ENCODE measurements at places on chromosomes 16 and 17.

GRCh38 chr17:50052241-50052796, 3.6 kb upstream of the ITGA3 start:
- no peak for DNase-seq

DNA sequence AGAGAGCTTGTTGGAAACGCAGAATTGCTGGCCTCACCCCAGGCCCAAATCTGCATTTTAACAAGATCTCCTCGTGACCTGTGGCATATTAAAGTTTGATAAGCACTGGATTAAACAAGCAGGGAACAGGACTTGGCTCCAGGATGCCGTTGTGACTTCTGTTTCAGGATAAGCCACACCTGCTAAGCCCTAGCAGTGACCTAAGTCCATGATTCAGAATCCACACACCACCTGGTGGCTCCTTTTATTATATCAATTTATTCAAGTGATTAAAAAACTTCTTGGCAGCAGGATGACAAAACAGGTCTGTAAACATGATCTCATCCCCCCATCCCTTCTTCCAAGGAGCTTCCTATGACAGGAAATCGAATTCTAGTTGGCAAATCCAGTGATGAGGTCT, 9.1 kb downstream of the NAGPA start:
- DNase-seq, result no peak

- DNase-seq, result no peak
Observed at GRCh38 chr16:48366165-48367093, 18.8 kb downstream of the SIAH1 start.

DNA sequence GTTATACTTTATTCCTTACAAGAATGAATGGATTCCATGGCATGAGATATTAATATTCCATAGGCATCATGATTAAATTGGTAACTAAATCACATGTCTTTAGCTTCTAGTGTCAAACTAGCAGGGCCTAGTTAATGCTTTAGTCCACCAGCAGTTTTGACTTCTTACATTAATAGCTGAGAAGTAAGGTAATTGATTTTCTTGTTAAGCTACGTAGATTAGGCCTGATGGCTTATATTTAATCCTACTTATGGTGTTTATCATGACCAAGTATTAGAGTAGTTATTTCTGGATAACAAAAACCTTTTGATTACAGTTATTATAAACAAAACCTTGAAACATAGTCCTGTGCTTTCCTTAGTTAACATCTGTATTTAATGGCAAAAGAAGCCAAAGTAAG, 184.5 kb downstream of the TANC2 start:
- no peak for DNase-seq

DNA sequence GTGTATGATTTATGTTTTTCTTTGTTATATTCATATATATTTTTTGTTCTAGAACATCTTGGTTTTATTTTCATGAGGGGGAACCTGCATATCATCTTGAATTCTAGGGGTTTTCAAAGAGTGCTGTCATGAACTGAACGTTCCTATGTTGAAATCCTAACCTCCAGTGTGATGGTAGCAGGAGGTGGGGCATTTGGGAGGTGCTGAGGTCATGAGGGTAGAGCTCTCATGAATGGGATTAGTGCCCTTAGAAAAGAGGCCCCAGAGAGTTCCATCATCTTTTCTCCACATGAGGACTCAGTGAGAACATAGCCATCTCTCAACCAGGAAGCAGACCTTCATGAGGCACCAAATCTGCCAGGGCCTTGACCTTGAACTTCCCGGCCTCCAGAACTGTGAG, 34.6 kb upstream of the CCDC182 start:
- DNase-seq, result no peak

DNA sequence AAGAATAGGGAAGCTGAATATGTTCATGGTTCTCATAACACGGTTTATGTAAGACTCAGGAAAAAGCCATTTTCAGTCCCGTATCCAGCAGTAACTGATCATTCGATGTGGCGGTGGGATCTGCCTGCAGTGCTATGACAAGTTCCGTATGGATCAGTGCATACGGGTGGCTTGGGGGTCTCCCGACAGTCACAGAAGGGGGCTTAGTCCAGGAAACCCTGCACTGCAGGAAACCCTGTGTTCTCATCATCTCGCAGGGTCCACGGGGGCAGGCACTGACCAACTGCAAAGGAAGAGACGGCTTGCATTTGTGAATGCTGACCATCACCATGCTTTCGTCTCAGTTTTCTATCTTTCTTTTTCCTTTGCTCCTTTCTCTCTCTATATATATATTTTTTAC, 7.7 kb downstream of the MTHFSD start:
- DNase-seq, result no peak

DNA sequence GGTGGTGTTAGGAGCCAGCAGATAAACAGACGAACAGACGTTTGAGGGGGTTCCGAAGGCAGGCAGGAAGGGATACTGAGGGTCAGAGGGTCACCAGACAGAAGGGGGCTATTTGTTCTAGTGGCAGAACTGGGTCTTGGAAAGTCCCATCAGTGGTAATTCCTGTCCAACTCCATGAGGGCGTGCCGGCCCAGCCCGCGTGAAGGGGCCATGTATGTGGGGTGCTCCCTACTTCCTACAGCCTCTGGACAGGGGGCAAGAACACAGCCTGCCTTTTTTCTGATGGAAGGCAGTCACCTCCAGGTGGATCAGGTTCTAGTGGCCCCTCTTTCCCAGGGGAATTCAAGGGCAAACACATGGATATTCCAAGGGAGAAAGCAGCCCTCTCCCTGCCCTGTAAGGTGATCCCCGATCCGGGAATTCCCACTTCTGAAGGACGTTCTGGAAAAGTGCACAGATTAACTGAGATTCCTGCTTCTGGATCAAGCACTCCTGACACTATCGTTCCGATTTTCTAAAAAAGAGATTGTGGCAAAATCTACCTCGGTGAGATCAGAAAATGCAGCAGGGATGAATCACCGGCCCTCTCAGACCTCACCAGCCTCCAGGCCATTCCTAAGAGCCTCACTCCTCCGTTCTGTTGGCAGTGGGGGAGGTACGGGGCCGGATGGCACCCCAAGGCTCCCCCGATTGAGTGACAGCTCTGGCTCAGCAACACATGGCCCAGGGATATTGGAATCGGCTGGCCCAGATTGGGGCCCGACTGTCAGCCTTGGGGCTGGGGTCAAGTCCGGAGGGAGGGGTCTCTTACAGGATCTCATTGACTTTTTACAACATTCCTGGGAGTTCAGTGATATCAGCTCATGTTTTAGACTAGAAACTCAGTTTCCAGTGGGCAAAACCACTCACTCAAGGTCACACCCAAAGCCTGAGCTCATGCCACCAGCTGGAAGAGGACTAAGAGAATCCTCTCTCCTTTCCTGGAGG, 12.4 kb downstream of the STX1B start:
- DNase-seq, result no peak

GRCh38 chr17:50638606-50638965, 3.9 kb downstream of the ABCC3 start:
- no peak for DNase-seq

DNA sequence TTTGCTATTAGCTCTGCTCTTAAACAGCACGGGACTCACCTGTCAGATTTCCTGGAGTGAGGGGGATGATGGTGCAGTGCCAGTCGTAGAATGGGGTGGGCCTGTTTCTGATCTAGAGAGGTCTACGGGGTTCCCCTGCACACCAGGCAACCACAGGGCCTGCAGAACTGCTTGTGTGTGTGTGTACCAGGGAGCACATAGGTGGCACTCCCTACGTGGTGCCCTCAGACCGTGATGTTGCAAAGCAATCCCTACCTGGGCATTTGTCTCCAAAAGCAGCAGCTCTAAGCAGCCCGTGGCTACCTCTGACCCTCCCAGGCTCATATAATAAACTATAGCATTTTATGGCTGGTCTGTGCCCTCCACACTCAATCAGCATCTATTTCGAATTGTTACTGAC, 38.5 kb downstream of the MPRIP start:
- DNase-seq, result no peak

DNA sequence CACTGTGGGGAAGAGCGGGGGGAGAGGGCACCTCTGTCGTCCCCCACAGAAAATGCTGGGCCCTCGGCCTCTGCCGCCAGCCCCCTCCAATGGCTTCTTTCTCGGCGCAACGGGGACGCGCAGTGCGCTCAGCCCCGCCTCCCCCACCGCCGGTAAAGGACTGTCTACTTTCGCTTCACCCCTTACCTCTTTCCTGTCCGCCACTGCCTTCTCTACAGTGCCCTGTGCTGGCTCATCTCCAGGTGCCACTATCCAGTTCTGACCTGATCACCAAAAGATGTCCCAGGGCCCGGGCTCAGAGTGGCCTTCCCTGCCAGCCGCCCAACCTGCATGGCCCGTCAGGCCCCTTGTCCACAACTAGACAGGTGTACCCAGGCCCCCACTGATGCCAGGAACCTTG, 7.3 kb downstream of the ENDOV start:
- no peak for DNase-seq

DNA sequence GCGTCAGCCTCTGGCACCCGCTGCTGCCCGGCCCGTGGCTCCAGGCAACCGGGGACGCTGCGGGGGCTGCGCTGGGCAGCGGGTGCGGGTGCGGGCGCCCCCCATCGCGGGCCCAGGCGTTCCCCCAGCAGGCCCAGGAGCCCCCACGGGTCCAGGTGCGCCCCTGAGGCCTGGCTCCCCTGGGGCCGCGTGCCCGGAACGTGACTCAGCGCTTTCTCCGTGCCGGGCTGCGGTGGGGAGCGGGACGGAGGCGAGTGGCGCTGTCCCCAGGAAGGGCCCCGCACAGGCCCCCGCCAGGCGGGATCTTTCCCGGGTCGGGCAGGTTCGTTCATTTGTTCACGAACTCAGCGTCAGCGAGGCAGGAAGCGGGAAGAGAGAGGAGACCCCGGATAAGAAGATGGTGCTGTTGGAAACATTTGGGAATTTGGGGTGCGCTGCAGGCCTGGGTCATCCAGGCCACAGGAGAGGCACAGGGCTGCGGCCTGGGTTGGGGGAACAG, 18.4 kb upstream of the EXOC7 start:
- DNase-seq, result no peak

DNA sequence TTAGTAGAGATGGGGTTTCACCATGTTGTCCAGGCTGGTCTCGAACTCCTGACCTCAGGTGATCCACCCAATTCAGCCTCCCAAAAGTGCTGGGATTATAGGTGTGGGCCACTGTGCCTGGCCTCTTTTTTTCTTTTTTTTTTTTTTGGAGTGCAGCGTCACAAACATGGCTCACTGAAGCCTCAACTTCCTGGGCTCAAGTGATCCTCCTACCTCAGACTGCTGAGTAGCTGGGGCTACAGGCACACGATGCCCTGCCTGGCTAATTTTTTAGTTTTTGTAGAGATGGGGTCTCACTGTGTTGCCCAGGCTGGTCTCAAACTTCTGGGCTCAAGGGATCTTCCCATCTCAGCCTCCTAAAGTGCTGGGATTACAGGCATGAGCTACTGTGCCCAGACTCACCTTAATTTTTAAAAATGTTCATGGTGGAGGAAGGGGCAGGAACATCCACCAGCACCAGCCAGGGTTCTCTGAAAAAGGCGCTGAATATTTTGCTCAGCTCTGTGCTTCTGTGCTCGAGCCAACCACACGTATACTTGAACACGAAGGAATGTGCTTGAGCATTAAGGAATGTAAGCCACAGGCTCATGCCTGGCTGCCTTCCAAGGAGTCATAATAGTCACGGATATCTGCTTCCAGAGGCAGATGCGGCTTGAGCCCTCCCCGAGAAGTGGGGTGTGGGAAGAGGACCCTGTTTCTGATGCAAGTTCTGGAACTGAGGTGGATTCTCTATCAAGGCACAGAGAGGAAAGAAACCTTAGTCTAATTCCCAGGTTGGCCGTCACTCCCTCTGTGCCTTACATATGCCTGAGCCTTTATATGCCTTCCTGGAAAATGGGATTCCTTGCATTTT, 65.5 kb upstream of the CREBBP start:
- no peak for DNase-seq

- DNase-seq, result no peak
Observed at GRCh38 chr17:66839616-66840015, 4.7 kb downstream of the CACNG5 start.

DNA sequence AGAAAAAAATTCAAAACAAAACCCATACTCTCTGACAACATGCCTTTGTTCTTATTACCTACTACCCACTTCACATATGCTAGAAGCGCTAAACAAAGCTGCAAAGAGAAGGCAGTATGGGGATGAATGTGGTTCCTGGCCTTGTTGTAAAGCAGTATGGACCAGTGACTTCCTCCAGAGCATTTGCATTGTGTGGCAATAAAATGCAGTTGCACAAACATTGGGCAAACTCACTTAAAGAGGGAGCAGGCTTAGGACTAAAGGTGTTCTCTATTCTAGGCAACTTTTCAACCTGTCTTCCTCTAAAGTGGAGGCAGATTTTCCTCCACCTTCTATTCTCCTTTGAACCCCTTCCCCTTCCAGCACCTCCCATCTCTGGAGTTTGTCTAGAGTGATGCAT, 17.1 kb downstream of the TMIGD1 start:
- no peak for DNase-seq

GRCh38 chr16:24838554-24839266, 7.1 kb upstream of the SLC5A11 start:
- DNase-seq, result no peak

DNA sequence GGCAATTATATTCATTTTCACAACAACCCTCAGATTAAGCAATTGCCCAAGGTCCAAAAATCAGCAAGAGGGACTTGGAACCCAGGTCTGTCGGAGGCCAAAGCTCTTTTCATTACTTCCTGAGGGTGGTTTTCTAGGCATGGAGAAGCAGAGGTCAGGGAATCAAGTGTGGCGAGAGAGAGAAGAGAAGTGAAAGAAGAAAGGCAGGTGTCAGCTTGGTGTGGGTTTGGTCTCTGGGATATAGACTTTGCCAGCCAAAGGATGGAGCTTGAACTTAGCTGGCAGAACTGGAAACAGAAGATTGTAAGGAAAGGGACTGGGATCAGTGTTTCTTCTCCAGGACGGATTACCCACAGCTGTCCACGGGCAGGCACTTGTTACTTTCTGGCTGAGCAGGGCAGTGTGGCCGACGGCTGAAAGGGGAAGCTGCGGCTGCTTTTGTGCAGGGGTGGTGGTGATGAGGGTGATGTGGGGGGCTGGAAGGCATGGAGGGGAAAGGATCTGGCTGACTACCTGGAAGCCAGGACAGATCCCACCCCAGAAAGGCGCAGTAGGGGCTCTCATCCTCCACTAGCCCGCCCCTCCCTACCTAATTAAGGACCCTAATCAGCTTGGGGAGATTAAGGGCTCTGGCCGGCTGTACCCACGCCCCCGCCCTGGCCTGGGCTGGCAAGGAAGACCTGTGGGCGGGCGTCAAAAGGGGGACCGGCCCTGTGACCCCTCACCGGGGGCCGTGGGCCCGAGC, at the start of gene GUCY2D:
Gene GUCY2D, plus strand, starts transcription at position 640 of the 745 bp plus-strand sequence. CDS start 433 bp downstream, outside the sequence.
- no peak for DNase-seq

DNA sequence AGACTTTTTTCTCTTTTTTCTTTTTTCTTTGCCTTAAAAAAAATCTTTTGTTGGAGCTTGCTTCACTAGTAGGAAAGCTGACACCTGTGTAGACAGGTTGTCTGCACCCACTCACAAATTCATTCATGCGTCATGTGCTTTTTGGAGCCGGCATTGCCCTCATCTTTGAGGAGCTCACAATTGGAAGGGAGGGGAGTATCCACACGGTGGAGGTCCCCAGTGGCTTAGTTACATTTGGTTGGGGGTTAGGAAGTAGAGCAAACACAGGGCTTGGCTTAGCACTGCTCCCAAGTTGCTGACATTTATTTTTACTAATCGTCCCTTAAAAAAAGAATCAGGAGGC, 18.7 kb upstream of the MEIOB start:
- no peak for DNase-seq
